ENCODE measurements at places on chromosomes 3 and 15.
A peak's percentile ranks its signal among the peaks of the same experiment; 100 is the strongest.

- no peak for DNase-seq
These were observed 98.6 kb upstream of the ARHGEF26 start for GRCh38 chr3:154022606-154023005.

GRCh38 chr15:25095179-25095578, 140.4 kb downstream of the SNRPN start:
- DNase-seq: no peak

- no peak for DNase-seq
These were observed 28.9 kb downstream of the TNFAIP8L3 start for GRCh38 chr15:51065781-51066180.

DNA sequence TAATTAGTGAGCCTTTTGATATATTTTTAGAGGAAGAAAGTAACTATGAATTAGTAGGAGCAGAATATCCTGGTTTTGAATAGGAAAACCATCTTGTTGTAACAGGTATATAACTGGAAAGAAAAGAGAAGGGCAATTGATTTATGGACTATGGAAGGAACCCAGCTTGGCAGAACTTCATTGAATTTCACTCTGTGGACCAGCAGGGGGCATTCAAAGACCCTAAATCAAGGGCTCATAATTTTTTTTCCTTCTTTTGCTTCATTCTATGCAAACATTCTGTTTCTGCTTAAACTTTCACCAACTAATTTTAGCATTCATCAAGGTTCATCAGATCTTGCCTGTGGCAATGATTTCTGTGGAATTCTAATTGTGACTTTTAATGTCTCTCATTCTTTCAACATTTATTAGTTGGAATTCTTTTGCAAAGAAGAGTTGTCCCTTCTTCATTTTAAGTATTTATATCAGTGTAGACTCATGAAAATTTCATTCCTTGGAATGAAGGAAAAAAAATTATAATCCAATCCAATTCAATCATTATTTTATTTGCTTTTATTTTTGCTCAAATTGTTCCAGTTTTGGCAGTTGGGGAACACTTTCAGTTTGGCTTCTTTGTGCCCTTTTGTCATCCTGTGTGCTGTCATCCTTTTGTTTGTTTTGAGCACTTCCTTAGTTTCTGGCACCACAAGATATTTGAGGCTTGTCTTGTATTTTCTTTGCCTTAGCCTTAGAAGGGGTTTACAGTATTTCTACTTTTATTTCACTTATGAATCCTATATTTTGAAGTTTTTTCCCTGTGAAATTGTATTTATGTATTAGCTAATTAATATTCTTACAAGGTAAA, 30.4 kb downstream of the NXPE3 start:
- DNase-seq: no peak

GRCh38 chr15:41259546-41260189, 28.6 kb downstream of the CHP1 start:
- no peak for DNase-seq

DNA sequence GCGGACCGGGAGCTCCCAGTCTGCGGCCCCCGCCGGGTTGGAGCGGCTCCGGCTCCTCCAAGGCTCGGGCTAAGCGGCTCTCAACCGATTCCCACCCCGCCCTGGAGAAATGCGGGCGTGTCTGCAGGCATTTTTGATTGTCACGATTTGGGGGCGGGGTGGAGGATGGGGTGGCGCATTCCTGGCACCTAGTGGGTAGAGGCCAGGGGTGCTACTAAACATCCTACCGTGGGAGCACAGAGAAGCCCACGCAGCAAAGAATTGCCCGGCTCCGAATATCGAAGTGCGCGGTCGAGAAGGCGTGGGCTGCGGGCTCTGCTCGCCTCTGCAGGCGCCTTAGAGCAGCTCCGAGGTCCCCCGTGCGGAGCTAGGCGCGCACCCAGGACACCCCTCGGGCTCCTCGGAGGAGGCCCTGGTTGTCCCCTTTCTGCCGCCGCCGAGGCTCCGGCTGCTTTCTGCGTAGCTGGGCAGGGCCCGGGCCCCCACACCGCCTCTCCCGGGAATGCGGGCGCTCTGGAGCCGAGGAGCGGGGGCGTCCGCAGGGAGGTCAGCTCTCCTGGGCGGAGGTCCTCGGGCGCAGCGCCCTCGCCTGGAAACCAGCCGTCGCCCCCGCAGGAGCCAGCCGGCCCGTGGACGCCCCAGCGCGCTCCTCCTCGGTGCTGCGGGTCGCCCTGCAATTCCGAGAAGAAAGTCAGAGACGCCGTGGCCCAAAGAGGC, 16.5 kb upstream of the LAMP3 start:
- DNase-seq: peak; percentile 51

DNA sequence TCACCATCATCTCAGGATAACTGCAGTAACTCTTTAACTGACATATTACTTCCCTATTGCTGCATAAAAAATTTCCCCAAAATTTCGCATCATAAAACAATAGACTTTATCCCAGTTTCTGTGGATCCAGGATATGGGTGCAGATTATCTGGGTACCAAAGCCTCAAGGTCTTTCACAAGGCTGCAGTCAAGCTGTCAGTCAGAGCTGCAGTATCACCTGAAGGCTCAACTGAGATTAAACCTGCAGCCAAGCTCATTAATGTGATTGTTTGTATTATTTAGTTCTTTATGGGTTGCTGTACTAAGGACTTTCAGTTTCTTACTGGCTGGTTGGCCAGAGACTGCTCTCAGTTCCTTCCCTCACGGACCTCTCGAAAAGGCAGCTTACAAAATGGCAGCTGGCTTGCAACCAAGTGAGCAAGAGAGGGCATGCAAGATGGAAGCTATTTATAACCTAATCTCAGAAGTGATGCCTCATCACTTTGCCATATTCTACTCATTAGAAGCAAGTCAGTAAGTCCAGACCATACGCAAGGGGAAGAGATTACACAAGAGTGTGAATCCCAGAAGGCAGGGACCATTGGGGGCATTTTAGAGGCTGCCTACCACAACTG, 54.9 kb downstream of the DCUN1D1 start:
- no peak for DNase-seq
